Breast epithelium (tissue), 4 donors: ENCODE measurements at places on chromosomes 4 and X. TPM values are rescaled to one million over a fixed set of nuclear protein-coding genes. Genes with fewer than 3 reads are reported as not detected.

DNA sequence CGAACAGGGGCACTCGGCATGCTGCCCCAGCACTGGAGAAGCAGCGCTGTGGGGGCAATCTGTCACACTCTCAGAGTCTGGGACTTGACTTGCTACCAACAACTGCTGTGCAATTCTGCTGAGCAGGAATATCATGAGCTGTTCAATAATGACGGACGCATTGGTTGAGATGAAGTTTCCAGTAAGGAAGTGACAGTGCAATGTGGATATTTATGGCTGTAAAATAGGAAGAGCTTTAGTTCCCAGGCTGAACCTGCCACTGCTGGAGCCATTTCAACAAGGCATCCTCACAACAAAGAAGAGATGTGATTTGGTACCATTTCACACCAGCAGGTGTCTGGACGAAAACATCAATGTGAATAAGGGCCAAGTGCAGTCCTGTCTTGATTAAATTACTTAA lies 24.2 kb downstream of the CHST7 start:
- H3K27ac ChIP-seq = no peak overlapping the region
- no peak for DNase-seq
- H3K4me1 ChIP-seq = no peaks in the 10 kb centered on the region
- H3K36me3 ChIP-seq = no peaks in the 10 kb centered on the region
- H3K4me3 ChIP-seq = no peak overlapping the region
- H3K27me3 ChIP-seq = no peaks in the 10 kb centered on the region

The COL25A1 gene
- total RNA-seq = 2.6 TPM

GRCh38 chr4:126361287-126361686 lies 1046.5 kb downstream of the FAT4 start:
- H3K27me3 ChIP-seq = no peaks in the 10 kb centered on the region
- no peaks in the 10 kb centered on the region for H3K4me1 ChIP-seq
- DNase-seq = no peak

The IQCM gene
- not detected for total RNA-seq

DNA sequence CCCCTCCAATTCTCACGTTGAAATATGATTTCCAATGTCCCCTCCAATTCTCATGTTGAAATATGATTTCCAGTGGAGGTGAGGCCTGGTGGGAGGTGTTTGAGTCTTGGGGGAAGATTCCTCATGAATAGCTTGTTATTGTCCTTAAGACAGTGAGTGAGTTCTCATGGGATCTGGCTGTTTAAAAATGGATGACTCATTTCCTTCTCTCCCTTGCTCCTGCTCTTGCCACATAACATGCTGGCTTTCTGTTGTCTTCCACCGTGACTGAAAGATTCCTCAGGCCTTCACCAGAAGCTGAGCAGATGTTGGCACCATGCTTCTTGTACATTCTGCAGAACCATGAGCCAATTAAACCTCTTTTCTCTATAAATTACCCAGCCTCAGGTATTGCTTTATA lies 346.8 kb upstream of the TECRL start:
- no peak for DNase-seq
- no peaks in the 10 kb centered on the region for H3K4me1 ChIP-seq
- no peaks in the 10 kb centered on the region for H3K36me3 ChIP-seq
- H3K27me3 ChIP-seq = no peaks in the 10 kb centered on the region
- no peak overlapping the region for H3K4me3 ChIP-seq
- no peak overlapping the region for H3K27ac ChIP-seq

DNA sequence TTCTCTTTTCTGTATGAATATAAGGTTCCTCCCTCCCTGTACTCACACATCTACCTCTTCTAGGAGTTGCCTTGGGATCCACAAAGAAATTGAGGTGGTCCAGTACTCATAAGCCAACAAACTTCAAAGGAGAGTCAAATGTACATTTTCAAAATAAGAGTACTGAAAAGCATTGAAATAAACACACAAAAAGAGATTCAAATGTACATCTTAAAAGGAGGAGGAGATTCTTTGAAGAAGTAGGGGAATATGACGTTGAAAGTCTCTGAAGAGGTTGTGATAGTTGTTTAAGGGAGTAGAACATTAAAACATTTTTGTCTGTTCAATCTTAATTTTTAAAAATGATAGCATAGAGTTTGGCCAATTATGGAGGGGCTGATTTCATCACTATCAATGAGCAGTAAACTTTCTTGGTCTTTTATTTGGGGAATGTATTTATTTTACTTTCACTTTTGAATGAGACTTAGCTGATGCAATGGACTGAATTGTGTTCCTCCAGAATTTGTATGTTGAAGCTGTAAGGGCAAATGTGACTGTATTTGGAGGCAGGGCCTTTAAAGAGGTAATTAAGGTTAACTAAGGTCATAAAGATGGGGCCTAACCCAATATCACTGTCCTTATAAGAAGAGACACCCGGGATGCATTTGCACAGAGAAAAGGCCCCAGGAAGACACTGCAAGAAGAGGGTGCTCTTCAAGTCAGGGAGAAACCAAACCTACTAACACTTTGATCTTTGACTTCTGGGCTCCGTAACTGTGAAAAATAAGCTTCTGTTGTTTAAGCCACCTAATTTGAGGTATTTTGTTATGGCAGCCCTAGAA lies 226.3 kb upstream of the PGRMC2 start:
- no peaks in the 10 kb centered on the region for H3K4me1 ChIP-seq
- no peak for DNase-seq
- H3K4me3 ChIP-seq = no peak overlapping the region

DNA sequence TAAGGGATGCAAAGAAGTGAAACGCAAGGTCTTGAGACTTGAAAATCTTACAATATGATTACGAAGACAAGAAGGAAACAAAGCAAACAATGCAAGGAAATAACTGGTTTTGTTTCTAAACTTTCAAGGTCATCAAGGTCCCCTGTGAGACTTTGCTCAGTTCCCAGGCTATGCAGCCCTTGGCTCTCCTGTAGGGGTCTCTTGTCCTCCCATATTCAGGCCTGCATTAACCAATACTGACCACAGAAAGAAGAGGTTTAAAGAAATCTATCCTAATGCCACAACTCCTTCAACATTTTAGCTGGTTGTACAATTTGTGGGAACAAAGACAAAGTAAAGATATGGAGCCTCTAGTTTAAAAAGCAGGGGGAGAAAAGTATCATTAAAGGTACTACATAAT lies 209.2 kb downstream of the LHFPL1 start:
- H3K4me1 ChIP-seq = no peaks in the 10 kb centered on the region
- no peak for DNase-seq
- no peaks in the 10 kb centered on the region for H3K36me3 ChIP-seq
- no peak overlapping the region for H3K4me3 ChIP-seq
- peaks cover 27% of the 10 kb centered on the region for H3K27me3 ChIP-seq

The PLA2G12A gene
- total RNA-seq = 23.7 TPM

DNA sequence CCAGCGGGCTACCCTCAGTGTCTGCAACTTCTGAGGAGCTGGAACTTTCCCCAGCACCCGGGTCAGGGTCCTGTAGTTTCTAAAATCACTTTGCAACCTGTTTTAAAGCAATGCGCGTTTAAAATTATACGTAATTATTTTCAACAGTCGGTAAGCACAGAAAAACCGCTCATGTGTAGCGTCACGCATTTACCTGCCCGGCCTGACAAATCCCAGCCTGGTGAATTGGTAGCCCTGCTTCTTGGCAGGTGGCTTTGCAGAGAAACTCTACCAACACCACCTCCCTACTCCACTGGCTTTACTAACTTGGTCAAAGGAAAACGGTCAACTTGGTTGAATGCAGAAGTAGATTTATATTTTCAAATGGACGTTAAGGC lies 640 bp downstream of the BANK1 start:
- H3K4me1 ChIP-seq = no peaks in the 10 kb centered on the region
- H3K36me3 ChIP-seq = no peaks in the 10 kb centered on the region
- H3K4me3 ChIP-seq = no peak overlapping the region
- DNase-seq = no peak
- H3K27ac ChIP-seq = no peak overlapping the region
- no peaks in the 10 kb centered on the region for H3K27me3 ChIP-seq

GRCh38 chr4:28279249-28279648 lies 1418.6 kb downstream of the STIM2 start:
- H3K36me3 ChIP-seq = no peaks in the 10 kb centered on the region
- DNase-seq = no peak
- H3K4me1 ChIP-seq = no peaks in the 10 kb centered on the region
- H3K27ac ChIP-seq = no peak overlapping the region
- no peaks in the 10 kb centered on the region for H3K27me3 ChIP-seq

The TCEAL2 gene
- 0.66 TPM for total RNA-seq

DNA sequence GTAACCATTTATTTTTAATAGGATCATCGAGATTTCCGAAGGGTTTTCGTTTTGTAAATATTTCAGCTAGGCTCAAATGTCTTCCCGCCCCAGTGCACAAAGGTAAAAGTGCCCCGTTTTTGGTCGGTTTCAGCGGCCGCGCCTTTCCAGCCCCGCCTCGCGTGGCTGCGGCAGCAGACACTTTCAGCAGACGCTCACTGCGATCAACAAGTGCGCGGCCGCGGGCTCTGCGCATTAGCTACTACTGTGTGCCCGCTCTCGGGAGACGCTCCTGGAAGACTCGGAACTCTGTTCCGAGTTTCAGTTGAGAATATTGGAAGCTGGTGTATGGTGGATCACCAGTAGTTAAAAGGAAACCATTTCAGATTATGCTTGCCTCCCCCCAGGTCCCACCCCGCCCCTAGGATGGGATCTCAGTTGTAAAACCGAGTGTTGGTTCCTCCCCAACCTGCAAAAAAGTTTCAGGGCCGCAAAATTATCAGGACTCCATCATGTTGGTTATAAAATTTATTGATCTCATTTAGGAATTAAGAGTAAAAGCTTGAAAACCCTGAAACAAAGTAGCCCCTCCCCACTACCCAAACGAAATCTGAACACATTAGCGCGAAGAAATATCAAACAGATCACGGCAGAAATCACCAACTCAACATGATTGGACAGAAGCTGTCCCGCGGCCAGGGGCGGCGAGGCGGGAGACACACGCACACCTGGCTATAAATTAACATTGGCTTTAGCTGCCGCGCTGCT lies 2.2 kb downstream of the SOX3 start:
- no peaks in the 10 kb centered on the region for H3K36me3 ChIP-seq
- H3K4me1 ChIP-seq = no peaks in the 10 kb centered on the region
- H3K27ac ChIP-seq = no peak overlapping the region
- no peak for DNase-seq
- peak overlapping the region; percentile 63 for H3K4me3 ChIP-seq
- peaks cover 99% of the 10 kb centered on the region for H3K27me3 ChIP-seq

- H3K27ac ChIP-seq = no peak overlapping the region
- H3K4me3 ChIP-seq = no peak overlapping the region
- no peak for DNase-seq
- H3K4me1 ChIP-seq = no peaks in the 10 kb centered on the region
- H3K27me3 ChIP-seq = no peaks in the 10 kb centered on the region
- no peaks in the 10 kb centered on the region for H3K36me3 ChIP-seq
These were observed 151.8 kb downstream of the TSPAN5 start for GRCh38 chr4:98506462-98507132.

DNA sequence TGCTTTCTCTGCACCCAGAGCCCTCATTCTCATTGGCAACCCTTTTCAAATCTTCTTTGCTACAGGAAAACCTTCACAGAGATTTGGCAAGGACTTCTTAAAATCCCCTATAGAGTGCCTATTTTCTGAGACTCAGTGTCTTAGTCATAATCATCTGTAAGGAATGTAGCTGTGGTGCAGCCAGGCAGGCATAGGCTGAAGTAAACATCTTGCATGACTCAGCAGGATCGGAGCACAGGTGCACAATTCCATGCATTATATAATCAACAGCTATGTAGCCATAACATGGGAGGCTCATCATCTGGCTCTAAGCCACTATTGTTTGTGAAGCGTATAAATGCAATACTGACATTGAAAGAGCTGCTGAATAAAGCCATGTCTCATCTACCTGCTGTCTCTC lies 368.8 kb downstream of the MAGEE1 start:
- no peaks in the 10 kb centered on the region for H3K27me3 ChIP-seq
- no peak overlapping the region for H3K4me3 ChIP-seq
- no peak for DNase-seq
- H3K36me3 ChIP-seq = no peaks in the 10 kb centered on the region
- no peaks in the 10 kb centered on the region for H3K4me1 ChIP-seq

The NPFFR2 gene
- total RNA-seq = not detected

The PSAPL1 gene
- total RNA-seq = not detected

The EMCN gene
- 27.5 TPM for total RNA-seq

DNA sequence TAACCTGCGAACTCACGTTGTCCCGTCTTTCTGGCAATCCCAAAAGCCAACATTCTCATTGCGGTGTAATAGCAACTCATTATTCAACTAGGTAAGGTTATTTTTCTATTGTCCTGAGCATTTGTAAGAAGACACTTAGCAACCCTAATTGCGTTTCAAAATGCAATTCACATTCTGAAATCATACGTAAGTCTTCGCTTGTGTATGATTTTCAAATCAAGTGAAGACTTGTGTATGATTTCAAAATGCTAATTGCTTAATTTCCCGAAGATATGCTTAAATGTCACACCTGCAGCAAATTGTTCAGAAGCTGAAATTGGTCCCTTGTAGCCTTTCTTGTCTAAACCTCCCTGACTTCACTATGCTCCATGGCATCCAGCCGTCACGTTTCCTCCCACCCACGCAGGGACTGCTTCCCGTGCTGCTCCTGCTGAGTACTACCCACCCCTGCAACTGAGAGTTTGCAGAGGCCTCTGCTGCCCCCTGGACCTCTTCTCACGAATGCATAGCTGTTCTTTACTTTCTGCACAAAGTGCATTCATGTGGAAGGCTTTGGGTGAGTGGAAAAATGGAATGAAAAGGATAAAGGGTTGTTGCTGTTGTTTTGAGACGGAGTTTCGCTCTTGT lies 40.8 kb upstream of the CLDN24 start:
- no peak overlapping the region for H3K4me3 ChIP-seq
- H3K4me1 ChIP-seq = no peaks in the 10 kb centered on the region
- DNase-seq = no peak
- no peaks in the 10 kb centered on the region for H3K36me3 ChIP-seq
- no peak overlapping the region for H3K27ac ChIP-seq
- H3K27me3 ChIP-seq = no peaks in the 10 kb centered on the region

DNA sequence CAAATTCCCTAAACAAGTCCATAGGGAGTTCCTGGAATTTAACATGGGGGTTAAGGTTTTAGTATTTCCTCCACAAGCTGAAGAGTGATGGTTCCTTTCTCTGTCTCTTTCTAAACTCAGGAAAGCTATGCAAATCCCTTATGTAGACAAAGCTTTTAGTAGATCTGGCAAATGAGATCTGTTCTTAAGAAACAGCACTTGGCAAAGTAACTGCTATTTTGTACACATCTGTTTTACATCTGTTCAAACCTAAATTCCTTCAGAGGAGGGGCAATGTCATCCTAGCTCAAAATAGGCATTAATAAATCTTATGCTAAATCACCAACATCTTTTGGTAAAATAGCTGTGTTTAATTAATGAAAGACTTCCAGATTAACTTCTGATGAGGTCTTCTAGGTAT lies 137.8 kb upstream of the TBC1D9 start:
- no peaks in the 10 kb centered on the region for H3K36me3 ChIP-seq
- no peaks in the 10 kb centered on the region for H3K4me1 ChIP-seq
- no peaks in the 10 kb centered on the region for H3K27me3 ChIP-seq
- no peak for DNase-seq
- H3K4me3 ChIP-seq = no peak overlapping the region
